Stimulated activated CD4-positive, alpha-beta T cell treated with anti-CD3 and anti-CD28 coated beads, Interleukin-12 subunit alpha, Interleukin-12 subunit beta, amount 100 ng/mL, for 24 hours (primary cell): ENCODE measurements at places on chromosomes 3 and 15.

DNA sequence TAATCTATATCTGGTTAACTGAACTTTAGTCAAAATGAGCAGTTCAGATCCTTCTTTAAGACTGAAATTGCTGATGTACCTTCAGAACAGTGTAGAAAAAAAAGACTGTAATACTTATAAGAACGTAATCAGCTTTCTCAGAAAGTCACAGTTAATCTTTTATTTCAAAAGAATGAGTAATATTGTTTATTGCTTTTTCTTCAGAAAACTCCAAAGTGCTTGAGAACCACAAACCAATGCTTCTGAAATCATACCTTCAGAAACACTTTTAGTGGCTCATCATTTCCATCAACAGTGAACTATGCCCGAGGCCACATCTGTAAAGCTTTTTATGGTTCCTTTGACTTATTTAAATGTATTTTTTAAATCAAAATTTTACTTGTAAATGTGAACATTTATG lies 33.3 kb upstream of the CLASP2 start:
- DNase-seq = no peak

- DNase-seq = no peak
These were observed 9.3 kb downstream of the ARIH2 start for GRCh38 chr3:48927928-48928327.

DNA sequence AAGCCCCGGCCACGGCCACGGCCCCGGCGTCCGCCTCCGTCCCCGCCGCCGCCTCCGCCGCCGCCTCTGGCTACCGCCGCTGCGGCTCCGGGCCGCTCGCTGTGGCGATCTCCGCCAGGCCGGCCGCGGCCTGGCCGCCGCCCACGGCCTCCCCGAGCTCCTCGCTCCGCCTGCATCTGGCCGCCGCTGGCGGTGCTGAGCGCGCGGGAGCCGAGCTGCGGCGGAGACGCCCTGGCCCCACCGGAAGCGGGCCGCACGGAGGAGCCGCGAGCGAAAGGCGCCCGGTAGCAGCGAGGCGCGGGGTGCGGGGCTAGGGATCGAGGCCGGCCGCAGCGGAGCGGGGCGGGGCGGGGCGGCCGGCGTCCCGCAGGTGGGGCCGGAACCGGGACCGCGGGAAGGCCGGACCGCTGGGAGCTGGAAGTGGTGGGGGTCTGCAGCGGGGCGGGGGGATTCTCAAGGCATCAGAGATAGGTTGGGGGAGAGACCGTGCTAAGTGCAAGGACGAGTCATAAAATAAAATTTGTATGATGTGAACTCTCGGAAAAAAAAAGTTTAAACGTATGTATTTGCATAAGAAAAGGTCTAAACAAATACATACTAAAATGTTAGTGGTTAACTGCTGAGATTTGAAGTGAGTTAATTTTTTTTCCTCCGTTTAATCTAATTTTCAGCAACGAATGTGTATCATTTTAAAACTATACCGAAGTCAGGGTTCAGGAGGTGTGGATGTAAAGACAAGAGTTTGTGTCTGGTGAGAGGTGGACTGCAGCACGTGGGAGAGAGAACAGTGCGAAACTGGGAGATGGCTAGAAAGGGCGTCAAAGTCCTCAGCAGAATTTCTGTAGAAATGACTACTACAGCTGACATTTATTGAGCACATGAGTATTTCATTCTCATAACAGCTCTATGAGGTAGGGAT lies at the start of gene AVEN:
Gene AVEN (minus strand): TSS at position 334 of the 919 bp plus-strand sequence. CDS start 158 bp downstream, at position 176.
- DNase-seq = peak; percentile 29

DNA sequence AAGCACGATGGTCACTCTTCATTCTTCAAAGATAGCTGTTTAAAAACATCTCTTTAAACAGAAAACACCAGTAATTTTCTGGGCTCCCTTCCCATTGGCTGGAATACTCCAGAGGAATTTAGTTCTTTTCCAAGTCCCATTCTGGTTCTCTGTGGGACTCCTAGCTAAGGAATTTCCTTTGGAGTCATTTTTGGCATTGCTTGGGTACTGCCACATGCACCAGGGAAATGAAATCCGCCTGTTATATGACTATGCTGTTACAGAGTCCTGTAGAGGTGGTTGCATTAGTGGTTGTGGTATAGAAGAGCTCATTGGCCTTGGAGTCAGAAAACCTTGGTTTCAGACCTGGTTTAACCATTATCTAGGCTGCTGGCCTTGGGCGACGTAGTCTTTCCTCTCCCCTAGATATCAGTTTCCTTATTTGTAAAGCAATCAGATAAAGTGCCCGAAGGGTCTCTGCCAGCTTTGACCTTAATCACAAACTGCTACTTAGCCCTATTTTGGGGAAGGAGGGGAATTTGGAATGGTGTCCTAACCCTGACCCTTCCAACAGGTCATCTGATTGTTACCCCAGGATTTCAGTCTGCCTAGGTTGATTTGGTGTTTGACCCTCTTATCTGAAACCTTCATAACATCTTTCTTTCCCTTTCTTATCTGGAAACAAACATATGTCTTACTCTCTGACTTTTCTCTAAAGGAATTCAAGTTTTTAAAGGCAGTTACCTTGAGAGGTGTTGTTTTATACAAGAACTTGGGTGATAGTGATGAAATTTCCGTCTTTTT lies 13.4 kb downstream of the RTP1 start:
- DNase-seq = no peak

DNA sequence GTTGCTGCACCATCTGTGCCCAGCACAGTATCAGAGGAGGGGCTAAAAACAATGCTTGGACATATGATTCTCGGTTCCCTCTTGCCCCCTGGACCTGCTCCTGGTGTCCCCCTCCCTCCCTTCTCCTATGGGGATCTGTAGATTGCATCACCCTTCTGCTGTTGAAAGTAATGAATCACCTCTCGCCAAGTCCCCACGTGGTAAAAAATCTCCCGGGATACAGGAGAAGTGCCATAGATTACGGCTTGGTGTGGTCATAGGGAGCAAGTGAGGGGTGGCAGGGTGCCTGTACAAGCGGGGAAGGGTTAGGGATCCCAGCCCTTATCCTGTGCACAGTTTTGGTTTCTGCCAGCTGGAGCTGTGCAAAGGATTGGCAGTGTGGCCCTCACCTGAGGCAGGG lies 37.7 kb downstream of the AMOTL2 start:
- no peak for DNase-seq

- no peak for DNase-seq
These were observed 75.7 kb downstream of the ATP10A start for GRCh38 chr15:25787381-25787780.

DNA sequence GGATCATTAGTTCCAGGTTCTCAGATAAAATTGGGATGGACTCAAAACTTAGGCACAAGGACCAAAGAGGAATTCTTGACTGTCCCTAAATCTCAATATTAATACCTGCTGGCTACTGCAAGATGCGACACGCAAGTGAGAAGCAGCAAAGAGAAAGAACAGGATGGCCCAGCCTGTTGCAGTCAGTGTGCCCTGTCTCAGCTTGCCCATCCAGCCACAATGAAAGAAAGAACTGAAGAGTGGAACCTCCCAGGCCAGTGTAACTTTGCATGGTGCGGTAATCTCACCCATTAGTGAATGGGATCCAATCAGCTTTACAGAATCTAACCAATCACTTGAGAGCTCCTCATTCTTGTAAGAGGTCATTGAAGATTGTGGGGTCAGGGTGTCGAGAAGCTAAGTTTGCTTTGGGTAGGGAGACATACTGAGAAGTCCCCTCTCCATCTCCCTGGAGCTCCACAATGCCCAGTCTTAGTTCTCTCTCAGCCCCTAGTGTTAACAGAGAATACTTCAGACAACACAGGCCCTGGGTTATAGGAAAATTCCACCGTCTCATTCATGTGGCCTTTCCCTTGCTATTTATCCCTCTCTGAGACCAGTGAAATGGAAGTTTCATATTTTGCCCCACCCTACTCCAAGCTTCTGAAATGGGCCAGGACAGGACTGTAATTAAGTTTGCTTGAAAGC lies 3.2 kb upstream of the SLC9A9 start:
- no peak for DNase-seq

GRCh38 chr15:48985516-48985915 lies 21.8 kb upstream of the SHC4 start:
- DNase-seq = no peak

GRCh38 chr3:29655015-29655747 lies 374.3 kb downstream of the RBMS3 start:
- DNase-seq = no peak

GRCh38 chr3:152243721-152244516 lies 24.8 kb upstream of the MBNL1 start:
- no peak for DNase-seq
